Stimulated activated CD4-positive, alpha-beta T cell treated with anti-CD3 and anti-CD28 coated beads, TNF-alpha, amount 100 ng/mL, for 24 hours (primary cell): ENCODE measurements at places on chromosomes 12 and 14.

- no peak for DNase-seq
These were observed 1.6 kb downstream of the LTB4R start for GRCh38 chr14:24312736-24313507.

- DNase-seq: no peak
These were observed 44.9 kb downstream of the EID3 start for GRCh38 chr12:104348283-104348993.

GRCh38 chr14:77104393-77104792, 6.3 kb downstream of the CIPC start:
- DNase-seq: no peak

- no peak for DNase-seq
These were observed 15.9 kb downstream of the COL2A1 start for GRCh38 chr12:47988073-47989022.

DNA sequence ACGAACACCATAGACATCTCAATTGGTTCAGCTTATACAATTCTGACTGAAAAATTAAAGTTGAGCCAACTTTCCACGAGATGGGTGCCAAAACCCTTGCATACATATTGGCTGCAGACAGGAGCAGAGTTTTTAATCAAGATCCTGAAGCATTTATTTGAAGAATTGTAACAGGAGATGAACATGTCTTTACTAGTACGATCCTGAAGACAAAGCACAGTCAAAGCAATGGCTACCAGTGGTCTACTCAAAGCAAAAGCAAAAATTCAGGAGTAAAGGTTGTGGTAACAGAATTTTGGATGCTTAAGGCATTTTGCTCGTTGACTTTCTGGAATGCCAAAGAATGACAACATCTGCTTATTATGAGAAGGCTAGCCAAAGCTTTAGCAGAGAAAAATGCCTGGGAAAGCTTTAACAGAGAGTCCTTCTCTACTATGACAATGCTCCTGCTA, 20.7 kb downstream of the ZDHHC17 start:
- DNase-seq: no peak

GRCh38 chr14:33516898-33517436, 433.9 kb downstream of the EGLN3 start:
- DNase-seq: no peak

GRCh38 chr12:84507956-84508850, 404.4 kb downstream of the SLC6A15 start:
- no peak for DNase-seq

DNA sequence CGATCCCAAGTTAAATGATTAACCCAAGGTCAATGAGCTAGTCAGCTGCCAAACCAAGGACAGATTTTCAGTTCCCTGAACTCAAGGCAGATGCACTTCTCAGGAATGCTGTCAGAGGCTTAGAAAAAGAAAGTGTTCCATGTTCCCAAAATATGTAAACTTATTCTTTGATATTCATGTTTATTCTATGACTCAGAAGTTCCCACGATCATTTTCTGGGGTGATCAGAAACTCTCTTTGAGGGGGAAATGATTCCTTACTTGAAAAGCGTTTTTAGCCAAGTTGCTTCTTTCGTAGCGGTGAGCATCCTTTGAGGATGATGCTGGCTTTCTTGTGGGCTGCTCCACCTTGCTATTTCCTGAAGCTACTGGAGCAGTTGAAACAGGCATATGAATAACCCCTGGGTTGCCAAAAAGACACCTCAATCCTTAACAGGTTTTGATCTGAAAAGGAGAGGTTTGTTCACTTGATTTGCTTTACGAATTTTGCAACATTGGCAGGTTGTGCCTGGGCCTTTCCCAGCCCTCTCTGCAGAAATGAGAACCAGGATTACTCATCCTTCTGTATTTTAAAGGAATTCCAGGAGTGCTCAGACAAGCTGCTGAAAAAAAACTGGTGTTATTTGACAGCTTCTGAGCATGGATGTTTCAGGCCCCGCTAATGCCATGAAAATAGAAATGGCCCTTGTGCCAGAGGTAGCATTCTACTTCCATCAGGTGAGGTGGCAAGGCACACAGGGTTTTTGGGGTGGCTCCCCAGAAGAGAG, 121.4 kb upstream of the HIF1A start:
- DNase-seq: no peak

- peak; percentile 35 for DNase-seq
These were observed 20.0 kb downstream of the CKAP4 start for GRCh38 chr12:106227641-106228319.

DNA sequence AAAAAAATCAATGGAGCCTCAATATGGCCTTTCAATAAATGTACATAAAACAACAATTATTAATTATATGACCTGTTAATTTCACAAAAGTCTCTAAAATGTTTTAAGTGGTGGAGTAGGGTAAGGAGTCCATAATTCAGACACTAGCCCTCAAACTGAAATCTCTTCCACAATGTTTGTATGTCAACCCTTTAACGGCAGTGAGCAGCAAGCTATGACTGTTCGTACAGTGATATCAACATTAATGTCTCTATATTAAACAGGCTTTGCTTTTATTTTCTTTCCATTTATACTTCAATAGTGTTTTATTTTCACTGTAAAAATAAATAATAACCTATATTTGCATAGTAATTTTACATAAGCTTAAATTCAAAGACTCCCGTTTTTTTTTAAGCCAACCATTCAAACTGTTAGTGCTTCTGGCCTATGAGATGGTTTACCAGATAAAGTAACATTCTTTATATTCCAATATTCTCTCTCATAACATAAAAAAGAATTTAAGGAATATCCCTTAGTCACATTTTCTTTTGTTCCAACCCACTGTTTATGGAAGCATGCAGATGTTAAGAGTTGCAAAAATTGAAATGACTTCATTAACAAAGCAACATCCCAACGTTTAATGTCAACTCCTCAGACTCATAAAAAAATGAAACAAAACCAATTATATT, 2.3 kb downstream of the CDK17 start:
- DNase-seq: no peak

DNA sequence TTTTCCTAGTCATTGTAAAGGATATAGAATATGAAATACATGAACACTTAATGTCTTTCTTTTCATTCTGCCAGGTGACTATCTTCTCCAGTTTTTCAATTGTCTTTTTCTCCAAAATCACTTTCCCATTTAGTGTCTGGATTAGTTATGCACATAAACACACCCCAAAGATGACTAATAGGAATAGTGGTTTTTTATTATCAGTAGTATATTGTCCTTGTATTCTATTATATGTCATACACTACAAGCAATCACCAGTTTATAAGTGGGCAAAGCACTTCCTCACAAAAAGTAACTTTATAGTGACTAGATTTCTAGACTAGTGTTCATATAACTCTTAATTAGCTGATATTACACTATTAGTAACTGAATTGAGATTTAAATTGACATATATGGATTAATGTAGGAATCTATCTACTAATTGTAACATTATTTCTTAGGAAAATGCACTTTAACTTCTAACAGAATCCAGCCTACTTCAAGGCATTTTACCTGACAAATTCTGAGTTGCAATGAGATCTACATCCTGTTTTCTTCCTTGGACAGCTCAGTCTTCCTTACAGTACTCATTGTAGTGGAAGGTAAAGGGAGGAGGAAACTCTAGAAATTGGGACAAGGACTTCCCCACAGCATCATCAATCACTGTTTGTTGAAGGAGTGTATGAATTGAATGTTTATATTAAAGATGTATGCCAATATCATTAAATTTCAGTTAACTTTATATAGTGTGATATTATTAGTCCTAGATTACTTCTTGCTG, 186.1 kb upstream of the GARIN2 start:
- no peak for DNase-seq

- DNase-seq: no peak
These were observed 400 bp downstream of the LRP1 start for GRCh38 chr12:57128519-57129247.

- DNase-seq: no peak
These were observed 1.4 kb upstream of the ZFP36L1 start for GRCh38 chr14:68794130-68794850.

DNA sequence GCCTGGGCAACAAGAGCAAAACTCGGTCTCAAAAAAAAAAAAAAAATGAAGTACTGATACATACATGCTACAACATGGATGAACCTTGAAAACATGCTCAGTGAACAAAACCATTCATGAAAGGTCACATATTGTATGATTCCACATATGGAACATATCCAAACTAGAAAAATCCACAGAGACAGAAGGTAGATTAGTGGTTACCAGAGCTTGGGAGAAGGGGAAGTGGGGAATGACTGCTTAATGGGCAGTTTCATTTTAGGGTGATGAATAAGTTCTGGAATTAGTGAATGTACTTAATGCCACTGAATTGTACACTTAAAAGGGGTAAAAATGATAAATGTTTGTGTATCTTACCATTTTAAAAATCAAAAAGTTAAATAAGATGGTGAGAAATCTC, 2.7 kb downstream of the ITGB7 start:
- no peak for DNase-seq

DNA sequence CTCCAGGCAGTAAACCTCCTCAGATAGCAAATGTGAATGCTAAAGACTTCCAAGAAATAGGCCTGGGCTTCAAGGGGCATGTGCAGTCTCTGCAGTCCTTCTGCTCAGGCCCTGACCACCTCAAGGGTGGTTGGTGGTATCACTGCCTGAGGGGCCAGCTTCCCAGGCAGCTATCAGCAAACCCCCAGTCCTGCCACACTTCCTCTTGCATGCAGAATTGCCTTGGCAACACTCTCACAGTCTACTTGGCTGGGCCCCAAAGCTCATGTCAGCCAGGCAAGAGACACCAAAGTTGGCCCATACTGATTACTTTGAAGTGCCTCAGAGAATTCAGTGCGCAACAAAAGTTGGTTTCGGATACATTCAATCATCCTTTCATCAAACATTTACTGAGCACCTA, 3.5 kb upstream of the ASB8 start:
- no peak for DNase-seq

DNA sequence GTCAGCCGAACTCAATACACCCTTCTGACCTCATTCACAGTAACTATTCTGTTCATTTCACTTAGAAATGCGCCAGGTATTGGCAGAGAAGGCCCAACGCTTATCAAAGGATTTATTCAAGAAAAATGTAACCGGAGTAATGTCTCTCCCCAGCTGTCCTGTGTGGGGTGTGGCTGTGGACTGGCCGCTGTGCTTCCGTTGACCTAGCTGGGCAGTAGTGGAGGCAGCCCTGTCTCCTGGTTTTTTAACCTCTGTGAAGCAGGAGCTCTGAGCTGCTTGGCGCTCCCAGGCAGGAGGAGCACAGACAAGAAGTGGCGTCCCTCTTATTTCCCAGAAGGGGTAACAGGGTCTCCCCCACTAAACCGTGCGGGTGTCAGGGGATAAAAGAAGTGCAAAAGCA, 85.2 kb downstream of the ESR2 start:
- DNase-seq: no peak

GRCh38 chr14:61244009-61244408, 37.1 kb downstream of the TMEM30B start:
- DNase-seq: no peak

- DNase-seq: no peak
These were observed 26.5 kb downstream of the BCL7A start for GRCh38 chr12:122048151-122048550.

DNA sequence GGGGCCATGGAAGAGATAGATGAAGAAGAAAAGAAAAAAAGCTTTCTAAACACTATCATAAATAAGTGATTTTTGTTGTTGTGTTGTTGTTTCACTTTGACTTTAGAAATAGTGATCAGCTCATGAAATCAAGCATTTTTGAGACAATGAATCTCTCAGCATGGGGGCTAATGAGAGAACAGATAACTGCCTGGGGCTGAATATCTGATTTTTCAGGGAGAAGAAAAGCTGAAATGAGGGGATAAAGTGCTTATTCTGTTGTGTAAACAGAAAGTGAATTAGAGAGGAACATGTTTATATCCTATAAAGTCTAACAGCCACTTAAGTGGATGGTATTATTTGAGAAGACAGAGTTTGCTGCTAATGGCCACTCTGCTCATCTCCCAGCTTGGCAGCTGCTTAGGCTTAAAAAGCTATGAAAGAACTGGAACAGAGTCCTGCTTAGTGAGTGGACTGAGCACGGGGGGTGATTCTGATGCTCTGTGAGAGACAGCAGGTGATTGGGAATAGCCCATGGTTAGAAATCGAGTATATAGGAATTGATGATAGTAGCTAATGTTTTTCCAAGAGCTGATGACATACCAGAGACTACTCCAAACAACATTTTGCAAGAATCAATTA, 646.1 kb upstream of the TMEM132C start:
- DNase-seq: no peak

DNA sequence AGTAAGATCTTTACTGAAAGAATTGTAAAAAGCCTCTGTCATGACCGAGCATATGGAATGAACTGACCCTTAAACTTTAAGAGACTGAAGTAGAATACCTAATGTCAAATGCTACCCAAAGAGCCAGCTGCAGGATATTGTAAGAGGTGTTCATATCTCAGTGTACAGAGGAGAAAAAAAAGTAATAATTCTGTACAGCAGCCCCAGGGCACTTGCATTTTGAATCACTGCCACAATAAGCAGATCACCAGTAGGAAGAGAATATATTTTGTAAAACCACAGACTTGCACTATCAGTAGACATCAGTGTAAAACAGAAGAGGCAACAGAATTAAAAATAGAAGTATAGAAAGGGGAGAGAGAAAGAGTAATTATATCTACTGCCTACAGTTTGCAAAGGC, 162.6 kb downstream of the PPFIA2 start:
- no peak for DNase-seq

- no peak for DNase-seq
These were observed 21.3 kb upstream of the COX6A1 start for GRCh38 chr12:120416490-120417216.

- no peak for DNase-seq
These were observed 126.2 kb downstream of the RFLNA start for GRCh38 chr12:124420996-124421674.

DNA sequence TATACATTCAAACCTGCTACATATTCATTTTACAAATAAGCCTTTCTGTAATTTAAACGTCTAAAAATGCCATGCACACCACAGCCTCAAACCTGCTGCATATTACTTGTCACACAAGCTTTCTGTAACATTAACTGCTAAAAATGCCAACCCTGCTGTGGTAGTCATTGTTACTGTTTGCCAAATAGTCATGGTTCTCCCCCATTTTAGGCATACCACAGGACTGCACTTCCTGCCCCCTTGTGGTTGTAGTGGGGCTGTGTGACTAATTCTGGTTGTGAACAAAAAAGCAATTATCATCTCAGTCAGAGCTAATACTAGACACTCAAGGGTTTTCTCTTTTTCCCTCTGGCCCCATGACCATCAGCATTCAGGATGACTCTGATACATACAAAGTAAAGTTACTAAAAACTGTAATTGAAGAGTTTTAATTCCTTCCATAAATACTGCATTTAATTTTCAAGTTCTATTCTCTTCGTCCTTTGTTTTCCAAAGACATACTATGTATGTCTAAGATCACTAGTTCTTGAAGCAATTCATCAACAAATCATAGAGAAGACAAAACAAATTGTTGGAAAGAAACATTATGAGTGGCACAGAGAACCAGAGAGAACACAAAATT, 5.7 kb upstream of the SLC35F4 start:
- no peak for DNase-seq

- no peak for DNase-seq
These were observed 58.9 kb downstream of the DHRS2 start for GRCh38 chr14:23694949-23695663.

GRCh38 chr14:40119765-40120164, 687.5 kb upstream of the FBXO33 start:
- no peak for DNase-seq

GRCh38 chr14:67851785-67852410, 32.3 kb downstream of the RAD51B start:
- DNase-seq: no peak
